Stimulated activated CD4-positive, alpha-beta T cell treated with anti-CD3 and anti-CD28 coated beads, TNF-alpha, amount 100 ng/mL, for 1 hour (primary cell): ENCODE measurements at places on chromosomes 7 and 10.

- DNase-seq: no peak
Observed at GRCh38 chr7:128985660-128986059, 47.9 kb downstream of the IRF5 start.

DNA sequence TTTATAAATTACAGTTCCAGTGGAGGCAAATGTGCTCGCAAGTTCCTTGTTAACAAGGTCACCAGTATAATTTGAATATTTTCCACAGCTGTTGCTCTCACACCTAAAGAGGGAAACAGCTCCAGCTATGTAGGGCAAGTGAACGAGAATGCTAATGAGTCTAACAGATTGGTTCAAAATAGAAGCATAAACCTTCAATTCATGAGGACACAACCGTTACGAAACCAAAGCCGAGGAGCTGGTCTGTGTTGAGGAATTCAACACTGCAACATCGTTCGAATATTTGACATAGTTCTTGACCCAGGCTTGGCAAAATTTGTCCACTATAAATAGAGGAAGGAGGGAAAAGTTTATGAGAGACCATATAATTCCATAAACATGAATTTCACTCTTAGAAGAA lies 161.3 kb downstream of the KLF6 start:
- DNase-seq: no peak

GRCh38 chr7:105028004-105028403 lies 14.0 kb downstream of the KMT2E start:
- no peak for DNase-seq

GRCh38 chr10:117003336-117003735 lies 1.7 kb downstream of the SHTN1 start:
- DNase-seq: no peak

GRCh38 chr7:48502021-48502420 lies 330.8 kb downstream of the ABCA13 start:
- no peak for DNase-seq

- DNase-seq: no peak
Observed at GRCh38 chr10:88986549-88987242, 3.9 kb upstream of the FAS start.

- DNase-seq: no peak
Observed at GRCh38 chr10:99809931-99810615, 27.6 kb downstream of the ABCC2 start.

- DNase-seq: no peak
Observed at GRCh38 chr7:26659121-26659520, 205.3 kb downstream of the SKAP2 start.

- no peak for DNase-seq
Observed at GRCh38 chr10:124903111-124903510, 38.8 kb upstream of the ZRANB1 start.

- DNase-seq: no peak
Observed at GRCh38 chr10:128540128-128540762, 414.0 kb upstream of the MKI67 start.

- no peak for DNase-seq
Observed at GRCh38 chr7:55156919-55157763, 138.3 kb downstream of the EGFR start.

DNA sequence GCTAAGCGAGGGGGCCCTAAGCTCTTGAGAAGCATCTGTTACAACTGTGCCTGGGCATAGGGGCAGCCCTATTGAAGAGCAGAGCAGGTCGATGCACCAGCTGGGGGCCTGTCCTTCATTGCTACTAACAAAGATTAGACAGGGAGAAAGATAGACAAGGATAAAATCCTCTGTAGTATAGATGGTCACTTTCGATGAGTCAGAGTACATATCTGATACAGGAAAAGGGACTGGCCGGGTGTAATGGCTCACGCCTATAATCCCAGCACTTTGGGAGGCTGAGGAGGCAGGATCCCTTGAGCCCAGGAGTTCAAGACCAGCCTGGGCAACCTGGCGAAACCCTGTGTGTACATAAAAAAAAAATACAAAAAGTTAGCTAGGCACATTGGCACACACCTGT lies 13.6 kb downstream of the OPTN start:
- no peak for DNase-seq

DNA sequence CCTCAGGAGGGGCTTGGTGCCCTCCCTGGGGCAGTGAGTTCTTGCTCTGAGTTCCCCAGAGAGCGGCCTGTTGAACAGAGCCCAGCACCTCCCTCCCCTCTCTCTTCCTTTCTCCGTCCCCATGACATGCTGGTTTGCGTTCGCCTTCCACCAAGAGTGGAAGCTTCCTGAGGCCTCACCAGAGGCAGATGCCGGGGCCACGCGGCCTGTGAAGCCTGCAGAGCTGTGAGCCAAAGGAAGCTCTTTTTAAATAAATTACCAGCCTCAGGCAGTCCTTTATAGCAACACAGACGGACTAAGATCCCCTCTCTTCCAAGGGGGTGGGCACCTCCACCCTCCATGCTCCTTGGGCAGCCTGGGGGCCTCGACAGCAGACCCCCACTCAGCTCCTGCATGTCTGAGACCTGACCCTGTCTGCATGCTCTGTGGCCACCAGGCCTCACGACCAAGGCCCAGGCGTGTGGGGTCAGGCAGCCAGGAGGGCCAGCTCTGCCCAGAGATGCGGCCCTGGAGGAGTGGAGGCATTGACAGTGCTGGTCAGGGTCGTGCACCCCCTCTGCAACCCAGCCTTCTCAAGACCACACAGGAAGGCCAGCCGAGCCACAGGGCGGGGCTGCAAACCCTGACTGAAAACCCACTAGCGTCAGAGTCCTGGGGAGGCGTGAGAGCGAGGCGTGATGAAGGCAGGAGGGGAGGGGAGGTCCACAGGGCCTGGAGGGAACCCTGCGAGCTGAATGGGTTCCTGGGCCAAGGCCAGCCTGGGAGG lies 54.6 kb upstream of the ADGRA1 start:
- no peak for DNase-seq

GRCh38 chr10:95976362-95977229 lies 66.8 kb upstream of the CCNJ start:
- no peak for DNase-seq

GRCh38 chr10:64038107-64038506 lies 516.9 kb downstream of the REEP3 start:
- DNase-seq: no peak

- DNase-seq: no peak
Observed at GRCh38 chr7:31934551-31934950, 135.7 kb downstream of the PDE1C start.
